ENCODE measurements at places on chromosomes 1 and 21. TPM values are rescaled to one million over a fixed set of nuclear protein-coding genes. Genes with fewer than 3 reads are reported as not detected.

The TAS1R1 gene
- not detected for total RNA-seq

The FAM131C gene
- not detected for total RNA-seq

The CBR3 gene
- total RNA-seq = 28.8 TPM

The RCC2 gene
- total RNA-seq = 70.4 TPM

The DMBX1 gene
- total RNA-seq = not detected

The HLCS gene
- total RNA-seq = 16.1 TPM

The SOAT1 gene
- 31.6 TPM for total RNA-seq

Measured in suprapubic skin (tissue), 4 donors.